ENCODE measurements at places on chromosomes 3 and 15. TPM values are rescaled to one million over a fixed set of nuclear protein-coding genes. Genes with fewer than 3 reads are reported as not detected.

The AGTR1 gene
- not detected for total RNA-seq

The RFC4 gene
- 30.2 TPM for total RNA-seq

GRCh38 chr15:69991551-69991980 lies 106.2 kb downstream of the TLE3 start:
- DNase-seq = no peak

- no peak for DNase-seq
Measured at GRCh38 chr3:155946178-155946577, 75.7 kb downstream of the GMPS start.

DNA sequence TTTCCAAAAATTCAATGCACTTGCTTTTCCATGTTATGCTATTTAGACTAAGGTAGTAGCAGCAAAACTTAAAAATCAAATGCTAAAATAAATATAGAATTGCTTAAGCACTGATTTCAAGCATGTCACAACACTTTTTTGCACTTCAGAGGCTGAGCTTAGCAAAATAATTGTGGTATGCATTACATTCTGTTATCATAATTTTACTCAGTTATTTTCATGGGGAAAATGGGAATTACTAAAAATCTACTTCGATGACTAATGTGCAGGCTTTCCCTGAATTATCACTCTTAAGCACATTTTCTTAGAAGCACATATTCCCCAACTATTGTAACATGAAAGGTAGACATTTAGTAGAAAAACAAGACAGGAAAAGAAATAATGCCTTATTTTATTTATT lies 322.4 kb upstream of the CBLB start:
- no peak for DNase-seq

GRCh38 chr3:189772584-189772983 lies 141.4 kb downstream of the TP63 start:
- no peak for DNase-seq

The MOBP gene
- not detected for total RNA-seq

The ANKUB1 gene
- not detected for total RNA-seq

The PEAK1 gene
- 289 TPM for total RNA-seq

DNA sequence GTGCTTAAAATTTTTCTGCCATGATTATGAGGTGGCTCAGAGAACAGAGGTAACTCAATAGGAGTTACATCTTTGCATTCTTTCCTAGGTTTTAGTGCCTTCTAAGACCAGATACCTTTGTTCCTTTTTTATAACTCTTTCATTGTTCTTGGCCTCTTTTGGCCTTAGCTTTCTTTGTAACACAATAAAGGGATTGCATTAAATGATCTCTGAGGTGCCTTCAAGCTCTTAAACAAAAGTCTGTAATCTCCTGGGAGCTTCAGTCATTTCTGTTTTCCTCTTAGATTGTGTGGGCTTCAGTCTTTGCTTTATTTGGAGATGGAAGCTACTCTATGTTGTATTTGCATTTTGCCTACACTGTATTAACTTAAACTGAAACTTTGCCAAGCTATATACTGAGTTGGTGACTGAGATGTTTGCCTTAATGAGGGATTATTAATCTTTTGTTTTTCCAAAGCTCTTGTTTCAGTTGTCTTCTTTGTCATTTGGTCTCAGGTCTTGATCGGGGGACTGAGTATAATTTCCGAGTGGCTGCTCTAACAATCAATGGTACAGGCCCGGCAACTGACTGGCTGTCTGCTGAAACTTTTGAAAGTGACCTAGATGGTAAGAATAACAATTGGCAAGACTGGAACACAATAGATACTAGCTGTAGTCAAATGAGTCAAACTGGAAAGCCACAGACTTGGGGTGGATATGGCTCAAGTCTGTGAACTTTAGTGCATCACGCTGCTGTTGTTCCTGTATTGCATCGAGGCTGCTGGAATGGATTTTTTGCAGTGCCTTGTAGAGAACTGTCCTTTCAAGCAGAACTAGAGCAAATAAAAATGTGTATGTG lies 110.3 kb downstream of the HCN4 start:
- DNase-seq = no peak

The EFHB gene
- 1.6 TPM for total RNA-seq

The SLC24A5 gene
- total RNA-seq = not detected

DNA sequence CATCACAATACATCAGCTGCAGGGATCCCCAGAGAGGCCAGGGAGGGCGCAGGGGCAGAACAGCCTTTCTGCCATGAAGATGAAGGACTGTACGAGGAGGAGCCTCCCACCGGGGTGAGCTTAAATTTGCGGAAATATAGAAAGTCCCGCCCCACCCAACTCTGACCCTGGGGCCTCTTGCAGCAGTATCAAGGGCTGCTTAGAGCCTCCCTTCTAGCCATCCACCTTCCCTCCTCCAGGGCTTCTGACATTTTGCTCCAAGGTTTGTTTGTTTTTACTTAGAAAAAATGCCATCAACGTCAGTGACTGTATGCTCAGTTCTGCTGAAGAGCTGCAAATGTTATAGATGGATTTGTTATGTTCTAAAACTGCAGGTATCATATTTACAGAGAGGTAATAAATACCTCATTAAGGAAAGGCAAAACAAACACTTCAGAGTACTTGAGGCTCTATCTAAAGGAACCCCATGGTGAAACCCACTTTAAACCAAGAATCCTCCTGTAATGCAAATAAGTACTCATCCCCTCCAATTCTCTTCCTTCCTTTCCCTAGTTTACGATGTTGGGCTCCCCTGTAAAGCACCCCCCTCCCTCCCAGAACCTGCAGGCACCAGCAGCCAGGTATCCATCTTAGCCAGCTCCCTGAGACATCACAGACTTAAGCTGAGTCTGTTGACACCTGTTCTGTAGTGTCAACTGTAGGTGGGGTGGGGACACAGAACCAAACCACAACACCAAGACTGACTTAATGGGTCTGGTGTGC lies 30.5 kb downstream of the RFTN1 start:
- DNase-seq = no peak

The CCR3 gene
- not detected for total RNA-seq

The ISL2 gene
- 1.4 TPM for total RNA-seq
